AG09309 (cell line): ENCODE measurements at places on chromosomes 1 and 21.

- no peak for DNase-seq
Observed at GRCh38 chr1:92901699-92902405, 59.4 kb downstream of the DIPK1A start.

- peak; percentile 79 for DNase-seq
Observed at GRCh38 chr1:67532452-67533216, 102.4 kb upstream of the SERBP1 start.

DNA sequence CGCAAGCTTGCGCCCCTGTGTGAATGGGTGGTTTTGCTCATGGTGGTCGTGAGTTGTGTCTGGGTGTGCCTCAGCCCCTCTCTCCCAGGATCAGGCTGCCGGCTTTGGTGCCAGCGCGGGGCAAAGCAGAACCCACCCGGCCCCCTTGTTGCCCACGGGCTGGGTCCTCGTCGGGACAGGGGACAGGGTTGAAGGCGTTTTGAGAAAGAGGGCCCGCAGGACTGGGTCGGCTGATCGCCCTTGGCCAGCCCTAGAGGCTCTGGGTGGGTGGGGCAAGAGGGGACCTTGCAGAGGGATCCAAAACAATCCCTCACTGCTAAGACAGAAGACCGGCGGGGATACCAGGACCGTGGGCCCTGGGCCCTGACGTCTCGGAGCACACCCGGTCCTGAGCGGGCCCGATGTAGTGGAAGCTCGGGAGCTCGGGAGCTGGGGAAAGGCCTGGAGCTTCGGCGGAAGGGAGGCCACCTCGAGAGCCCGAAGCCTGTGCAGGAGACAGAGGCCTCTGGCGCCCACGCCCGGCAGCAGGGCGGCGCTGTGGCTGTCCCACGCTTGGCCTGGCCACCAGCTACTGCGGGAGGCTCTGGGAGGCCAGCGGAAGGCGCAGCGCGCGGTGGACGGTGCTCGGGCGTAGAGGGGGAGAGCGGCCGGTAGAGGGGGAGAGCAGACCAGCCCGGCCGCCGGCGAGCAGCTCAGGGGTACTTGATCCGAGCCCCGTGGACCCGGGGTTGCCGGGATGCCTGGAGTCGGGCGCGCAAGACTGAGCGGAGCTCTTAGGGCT lies 2.8 kb upstream of the ZNF678 start:
- DNase-seq: no peak

GRCh38 chr1:94239796-94240195 lies 2.4 kb upstream of the ARHGAP29 start:
- DNase-seq: no peak

- DNase-seq: no peak
Observed at GRCh38 chr21:15343066-15343465, 278.3 kb upstream of the NRIP1 start.

DNA sequence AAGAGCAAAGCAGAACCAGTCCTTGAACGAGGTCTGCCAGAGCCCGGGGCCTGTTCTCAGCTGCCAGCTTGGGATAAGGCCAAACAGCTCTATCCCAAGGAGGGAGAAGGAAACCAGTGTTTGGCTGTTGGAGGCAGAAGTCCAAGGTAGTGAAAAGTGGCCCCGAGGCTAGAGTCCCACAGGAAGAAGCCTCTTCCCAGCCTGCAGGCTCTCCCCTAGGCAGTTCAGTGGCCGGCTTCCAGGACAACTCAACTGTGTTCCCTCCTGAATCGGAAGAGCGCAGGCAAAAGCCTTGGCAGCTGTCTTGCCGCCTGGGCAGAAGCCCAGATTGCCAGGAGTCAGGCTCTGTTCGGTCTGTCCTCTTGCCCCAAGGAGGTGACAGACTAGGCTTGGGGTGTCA lies 19.3 kb downstream of the QSOX1 start:
- no peak for DNase-seq

DNA sequence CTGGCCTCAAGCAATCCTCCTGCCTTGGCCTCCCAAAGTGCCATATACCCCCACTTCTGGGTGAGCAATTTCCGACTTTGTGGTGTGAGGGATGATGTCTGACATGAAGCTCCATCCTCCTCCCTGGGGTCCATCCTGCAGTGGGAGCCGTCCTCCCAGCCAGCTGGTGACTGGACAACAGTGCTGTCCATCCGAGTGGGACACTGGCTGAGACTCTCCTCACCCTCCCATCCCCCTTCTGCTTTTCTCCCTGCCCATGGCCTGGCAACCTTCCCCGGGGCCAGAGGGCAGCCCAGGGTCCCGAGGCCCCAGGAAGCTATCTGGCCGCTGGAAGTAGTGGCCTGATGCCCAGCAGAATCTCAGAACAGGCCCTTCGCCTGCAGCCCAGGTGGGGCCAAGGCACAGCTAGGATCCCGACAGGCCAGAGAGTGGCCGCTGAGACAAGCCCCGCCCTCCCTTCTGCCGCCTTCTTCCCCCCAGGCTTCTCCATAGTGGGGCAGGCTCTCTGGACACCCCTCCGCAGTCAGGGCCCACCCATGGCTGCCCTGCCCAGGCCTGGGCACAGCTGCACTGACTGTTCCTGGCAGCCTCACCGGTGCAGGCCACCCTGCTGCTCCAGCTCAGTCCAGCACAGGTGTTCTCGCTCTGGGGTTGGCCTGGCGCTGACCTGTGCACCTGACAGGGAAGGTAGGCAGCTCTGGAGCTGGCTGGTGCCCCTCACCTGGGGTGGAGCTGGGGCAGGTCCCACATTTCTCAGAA lies 8.4 kb upstream of the FAAP20 start:
- no peak for DNase-seq

DNA sequence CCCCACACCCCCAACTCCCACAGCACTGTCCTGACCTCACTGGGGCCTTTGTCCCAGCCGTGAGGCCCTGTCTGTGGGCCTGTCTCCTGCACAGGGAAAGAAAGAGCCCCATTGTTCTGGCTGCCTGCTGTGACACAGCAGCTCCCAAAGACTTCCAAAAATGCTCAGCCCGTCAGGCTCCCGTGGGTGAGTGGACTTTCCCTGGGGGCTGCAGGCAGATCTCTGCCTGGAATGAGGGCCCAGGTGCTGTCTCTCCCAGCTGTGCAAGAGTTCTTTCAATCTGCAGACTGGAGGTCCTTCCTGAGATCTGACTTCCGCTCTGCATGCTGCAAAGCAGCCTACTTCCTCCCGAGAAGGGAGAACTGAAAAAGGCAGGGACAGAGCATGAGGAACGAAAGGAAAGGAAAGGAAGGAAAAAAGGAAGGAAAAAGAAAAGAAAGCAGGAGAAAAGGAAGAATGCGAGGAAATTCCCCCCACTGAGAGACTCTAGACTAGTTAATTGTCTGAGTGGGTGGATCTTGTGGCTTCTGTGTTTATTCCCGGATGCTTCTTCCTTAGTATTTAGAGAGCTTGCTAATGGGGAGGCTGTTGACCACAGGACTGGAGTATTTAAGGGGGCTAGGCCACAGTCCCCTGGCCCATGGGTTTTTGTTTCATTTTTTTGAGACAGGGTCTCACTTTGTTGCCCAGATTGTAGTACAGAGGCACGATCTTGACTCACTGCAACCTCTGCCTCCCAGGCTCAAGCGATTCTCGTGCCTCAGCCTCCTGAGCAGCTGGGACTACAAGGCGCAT lies 15.0 kb downstream of the NES start:
- DNase-seq: no peak

DNA sequence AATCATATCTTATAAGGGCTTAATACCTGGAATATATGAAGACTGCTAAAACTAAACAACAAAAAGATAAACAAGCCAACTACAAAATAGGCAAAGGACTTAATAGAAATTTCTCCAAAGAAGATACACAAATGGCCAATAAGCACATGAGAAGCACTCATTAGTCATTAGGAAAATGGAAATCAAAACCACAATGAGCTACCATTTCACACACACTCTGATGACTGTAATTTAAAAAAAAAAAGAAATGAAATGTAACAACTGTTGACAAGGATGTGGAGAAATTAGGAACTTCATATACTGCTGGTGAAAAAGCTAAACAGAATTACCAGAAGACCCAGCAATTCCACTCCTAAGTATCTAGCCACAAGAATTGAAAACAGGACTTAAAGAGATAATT lies 374.2 kb upstream of the ZP4 start:
- DNase-seq: no peak

GRCh38 chr1:214321705-214322453 lies 40.9 kb downstream of the SMYD2 start:
- no peak for DNase-seq

DNA sequence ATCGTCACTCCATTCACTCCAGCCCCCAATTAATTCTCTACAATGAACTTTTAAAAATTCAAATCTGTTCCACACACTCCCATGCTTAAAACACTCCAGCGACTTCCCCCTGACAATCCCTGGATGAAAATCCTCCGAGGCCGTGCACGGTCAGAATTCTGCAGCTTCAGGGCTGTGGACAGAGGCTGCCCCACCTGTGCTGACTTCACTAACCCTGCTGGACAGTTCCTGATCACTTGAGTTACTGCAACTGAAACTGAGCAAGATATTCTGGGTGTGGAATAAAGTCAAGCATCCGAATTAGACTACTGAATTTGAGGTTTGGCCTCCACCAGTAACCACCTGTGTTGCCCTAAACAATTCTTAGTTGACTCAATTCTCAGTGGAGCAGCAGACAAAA lies 1.0 kb upstream of the JAK1 start:
- DNase-seq: no peak

- DNase-seq: peak; percentile 82
Observed at GRCh38 chr21:28111151-28111619, 881.5 kb downstream of the LTN1 start.

DNA sequence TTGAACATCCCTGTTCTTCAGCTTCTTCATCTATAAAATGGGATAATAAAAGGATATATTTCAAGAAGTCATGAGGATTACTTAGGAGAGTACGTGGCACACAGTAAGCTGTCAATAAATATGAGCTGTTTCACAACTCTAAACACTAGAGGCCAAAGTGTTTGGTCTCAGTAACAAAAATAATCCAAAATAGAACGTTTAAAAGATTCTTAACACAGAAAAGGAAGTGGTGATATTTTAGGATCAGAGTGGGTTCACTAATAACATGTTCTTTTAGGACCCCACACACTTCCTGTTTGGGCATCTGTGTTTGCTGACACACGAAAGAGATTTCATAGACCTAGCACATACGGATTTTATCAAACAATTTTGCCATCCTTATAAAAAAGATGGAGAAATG lies 32.9 kb downstream of the TNFSF18 start:
- no peak for DNase-seq

GRCh38 chr1:114216431-114217173 lies 62.9 kb upstream of the SYT6 start:
- no peak for DNase-seq

DNA sequence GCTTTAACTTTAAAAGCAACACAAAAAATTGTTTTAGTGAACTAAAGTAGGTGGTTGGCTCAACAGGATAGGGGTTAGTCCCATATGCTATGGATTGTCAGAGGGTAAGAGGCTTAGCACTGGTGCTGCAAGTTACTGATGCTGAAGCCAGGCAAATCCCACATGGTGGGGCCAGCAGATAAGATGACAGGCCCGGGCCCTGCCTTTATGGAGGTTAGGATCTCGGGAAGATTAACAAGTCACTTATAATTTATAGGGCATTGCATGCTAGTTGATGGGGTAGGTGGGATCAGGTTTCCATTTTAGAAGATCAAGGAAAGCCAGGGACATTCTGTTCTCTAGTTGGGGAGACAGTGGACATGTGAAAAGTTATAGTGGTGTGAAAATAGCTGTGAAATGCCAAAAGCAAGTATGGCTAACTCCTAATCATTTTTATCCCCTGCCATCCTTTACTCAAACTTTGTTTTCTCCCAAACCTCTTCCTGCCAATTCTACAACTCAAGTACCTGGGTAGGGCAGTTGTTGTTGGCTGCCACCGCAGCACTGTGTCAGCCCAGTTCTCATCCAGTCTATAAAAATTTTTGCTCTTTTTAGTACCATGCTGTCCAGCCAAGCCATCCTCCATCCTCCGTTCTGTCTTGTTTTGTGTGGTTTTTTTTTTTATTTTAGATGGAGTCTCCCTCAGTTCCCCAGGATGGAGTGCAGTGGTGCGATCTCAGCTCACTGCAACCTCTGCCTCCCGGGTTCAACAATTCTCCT lies 10.3 kb downstream of the CHAF1B start:
- DNase-seq: no peak

DNA sequence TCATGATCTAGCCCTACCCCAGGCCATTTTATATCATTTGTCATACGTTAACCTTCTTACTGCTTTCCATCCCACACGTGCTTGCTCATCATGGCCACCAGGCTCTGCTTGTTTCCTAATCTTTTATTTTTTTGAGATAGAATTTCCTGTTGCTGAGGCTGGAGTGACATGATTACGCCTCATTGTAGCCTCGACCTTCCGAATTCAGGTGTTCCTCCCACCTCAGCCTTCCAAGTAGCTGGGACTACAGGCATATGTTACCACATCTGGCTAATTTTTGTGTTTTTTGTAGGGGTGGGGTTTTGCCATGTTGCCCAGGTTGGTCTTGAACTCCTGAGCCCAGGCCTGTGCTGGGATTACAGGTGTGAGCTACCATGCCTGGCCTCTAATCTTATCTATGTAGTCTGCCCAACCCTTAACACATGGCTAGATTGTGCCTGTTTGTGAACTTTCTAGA lies 3.3 kb downstream of the UAP1 start:
- no peak for DNase-seq

DNA sequence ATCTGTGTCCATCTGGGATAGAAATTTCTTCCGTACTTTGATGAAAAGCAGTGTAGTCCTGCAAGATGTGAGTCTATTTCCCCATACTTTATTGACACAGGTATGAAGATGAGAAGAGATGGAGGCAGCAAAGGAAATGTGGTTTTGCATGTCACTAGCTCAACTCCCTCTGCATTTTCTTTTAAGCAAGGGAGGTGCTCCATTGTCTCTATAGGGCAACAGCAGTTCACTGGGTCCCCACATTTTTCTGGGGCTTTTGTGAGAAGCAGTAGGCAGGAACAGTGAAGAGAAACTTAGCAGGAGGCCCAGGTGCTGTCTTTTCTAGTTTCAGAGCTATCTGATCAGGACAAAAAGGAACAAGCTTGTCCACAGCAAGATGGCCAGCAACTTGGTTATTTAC lies 37.1 kb downstream of the C21orf91 start:
- DNase-seq: no peak

DNA sequence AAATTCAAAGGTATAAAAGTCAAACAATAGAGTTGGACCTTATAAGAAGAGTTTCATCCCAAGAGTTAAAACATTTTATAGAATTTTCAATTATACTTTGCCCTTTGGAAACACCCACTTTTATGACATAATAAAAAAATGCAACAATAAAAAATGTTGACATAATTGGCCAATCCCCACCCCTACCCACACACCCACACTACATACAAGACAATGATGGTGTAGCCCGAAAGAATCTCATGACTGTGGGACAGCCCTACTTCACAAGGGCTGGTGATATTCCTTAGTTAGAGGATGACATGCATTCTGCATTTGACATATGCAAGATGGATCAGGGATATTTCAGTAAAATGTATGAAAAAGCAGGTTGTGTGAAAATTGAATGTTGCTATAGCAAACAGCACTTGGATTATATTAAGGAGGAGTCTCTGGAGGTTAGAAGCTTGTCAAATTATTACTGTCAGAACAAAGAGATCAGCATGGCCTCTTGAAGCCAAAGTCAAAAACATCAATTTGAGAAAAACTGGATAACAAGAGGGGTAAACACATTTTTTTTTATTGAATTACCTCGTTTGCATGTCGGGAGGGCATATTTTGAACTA lies 133.0 kb upstream of the SAMSN1 start:
- DNase-seq: no peak

- DNase-seq: no peak
Observed at GRCh38 chr1:114274621-114275317, 121.1 kb upstream of the SYT6 start.
